Stimulated activated CD8-positive, alpha-beta memory T cell treated with anti-CD3 and anti-CD28 coated beads, Interleukin-7, amount 100 ng/mL, for 24 hours (primary cell): ENCODE measurements at places on chromosomes 7 and 10.

- DNase-seq, result no peak
Observed at GRCh38 chr7:98265841-98266271, 13.8 kb upstream of the TECPR1 start.

DNA sequence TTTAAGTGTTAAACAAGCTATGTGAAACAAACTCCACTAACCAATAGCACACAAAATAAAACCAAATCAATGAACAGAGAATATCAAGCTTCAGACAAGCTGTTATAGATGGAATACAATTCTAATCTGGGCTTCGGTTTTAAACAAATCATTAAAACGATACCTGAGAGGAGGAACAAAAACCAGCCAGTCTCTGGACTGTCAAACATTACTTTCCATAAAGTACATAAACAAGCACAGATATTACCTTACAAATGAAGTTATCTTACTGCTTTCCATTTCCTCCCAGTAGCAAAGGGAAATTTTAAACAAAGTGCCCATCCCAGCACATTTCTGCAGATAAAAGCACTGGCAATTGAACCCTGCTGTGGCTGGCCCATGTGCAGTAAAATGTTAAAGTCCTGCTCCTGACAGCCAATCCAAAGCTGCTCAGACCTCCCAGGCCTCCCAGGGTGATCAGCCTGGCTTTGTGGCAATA, 128.0 kb downstream of the NRCAM start:
- DNase-seq, result no peak

- no peak for DNase-seq
Observed at GRCh38 chr10:84543948-84544347, 215.6 kb downstream of the CCSER2 start.

DNA sequence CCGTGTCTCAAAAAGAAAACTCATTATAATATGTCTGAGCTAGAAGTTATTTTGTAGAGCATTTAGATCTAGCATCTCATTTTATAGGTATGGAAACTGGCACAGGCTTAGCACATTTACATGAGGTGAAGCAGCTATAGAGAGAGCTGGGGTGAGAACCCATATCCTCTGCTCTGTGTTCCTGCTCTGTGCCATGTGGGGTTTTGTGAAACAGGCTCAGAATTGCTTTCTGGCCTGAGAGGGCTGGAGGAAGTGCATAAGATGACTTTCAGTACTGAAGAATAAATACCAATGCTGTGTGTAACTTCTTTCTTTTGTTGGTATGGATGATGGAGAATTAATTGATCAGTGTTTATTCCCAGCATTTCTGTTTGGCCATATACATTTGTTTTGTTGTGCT, 159.1 kb downstream of the LRRC4 start:
- no peak for DNase-seq

DNA sequence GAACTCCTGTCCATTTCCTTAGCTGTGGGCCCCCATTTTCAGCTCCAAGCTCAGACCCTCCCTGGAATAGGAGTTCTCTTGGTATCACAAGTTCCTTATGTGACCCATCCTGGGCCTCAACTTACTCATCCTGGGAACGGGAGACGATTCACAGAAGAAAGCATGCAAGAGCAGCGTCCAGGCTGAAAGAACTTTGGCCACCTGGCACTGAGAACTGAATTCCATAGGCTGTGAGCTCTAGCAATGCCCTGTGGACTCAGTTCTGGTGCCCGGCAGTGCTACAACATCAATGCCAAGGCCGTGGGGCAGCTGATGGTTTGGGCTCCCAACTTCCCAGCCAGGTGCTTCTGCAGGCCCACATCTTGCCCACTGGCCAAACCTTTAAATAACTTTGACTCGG, 3.9 kb upstream of the CUEDC2 start:
- no peak for DNase-seq

- DNase-seq, result no peak
Observed at GRCh38 chr7:112462236-112462635, 12.0 kb downstream of the IFRD1 start.

DNA sequence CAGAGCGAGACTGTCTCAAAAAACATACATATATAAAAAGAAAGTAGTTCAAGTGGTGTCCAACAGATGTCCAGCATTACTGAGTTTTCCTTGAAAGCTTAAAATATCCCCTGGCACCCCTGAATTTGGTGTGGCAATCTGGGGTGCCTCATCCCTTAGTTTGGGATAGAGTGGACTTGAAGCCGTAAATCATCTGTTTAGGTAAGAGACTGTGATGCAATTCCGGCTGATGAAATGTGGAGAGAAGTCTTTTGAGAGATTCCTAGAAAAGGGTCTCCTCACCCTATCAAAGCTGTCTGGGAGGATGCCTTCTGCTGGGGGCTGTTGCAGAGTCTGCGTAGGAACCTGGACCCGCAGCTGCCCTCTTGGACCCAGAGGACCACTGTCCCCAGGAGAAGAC, 408.0 kb downstream of the RPS24 start:
- DNase-seq, result no peak

DNA sequence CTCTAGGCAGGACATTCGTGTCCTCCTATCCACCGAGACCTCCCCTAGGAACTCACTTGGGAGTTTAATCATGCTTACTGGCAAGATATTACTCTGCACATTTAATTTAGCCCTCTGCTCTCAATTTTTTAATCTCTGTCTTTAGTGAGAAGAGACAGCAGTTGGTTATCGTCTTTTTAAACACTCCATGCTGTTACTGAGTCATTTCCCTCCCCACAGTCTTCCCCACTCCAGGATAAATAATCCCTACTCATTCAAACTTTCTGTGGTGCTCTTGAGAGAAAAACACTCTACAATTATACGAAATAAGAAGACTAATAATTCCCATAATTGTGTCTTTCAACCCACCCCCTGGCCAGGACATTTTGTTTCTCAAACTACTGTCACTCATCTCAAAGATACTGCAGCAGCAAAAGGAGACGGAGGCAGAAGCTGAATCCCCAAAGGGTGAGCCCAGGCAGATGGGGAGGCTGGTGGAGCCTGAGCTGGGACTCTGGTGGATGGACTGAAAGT, 84.2 kb downstream of the ANK3 start:
- no peak for DNase-seq

DNA sequence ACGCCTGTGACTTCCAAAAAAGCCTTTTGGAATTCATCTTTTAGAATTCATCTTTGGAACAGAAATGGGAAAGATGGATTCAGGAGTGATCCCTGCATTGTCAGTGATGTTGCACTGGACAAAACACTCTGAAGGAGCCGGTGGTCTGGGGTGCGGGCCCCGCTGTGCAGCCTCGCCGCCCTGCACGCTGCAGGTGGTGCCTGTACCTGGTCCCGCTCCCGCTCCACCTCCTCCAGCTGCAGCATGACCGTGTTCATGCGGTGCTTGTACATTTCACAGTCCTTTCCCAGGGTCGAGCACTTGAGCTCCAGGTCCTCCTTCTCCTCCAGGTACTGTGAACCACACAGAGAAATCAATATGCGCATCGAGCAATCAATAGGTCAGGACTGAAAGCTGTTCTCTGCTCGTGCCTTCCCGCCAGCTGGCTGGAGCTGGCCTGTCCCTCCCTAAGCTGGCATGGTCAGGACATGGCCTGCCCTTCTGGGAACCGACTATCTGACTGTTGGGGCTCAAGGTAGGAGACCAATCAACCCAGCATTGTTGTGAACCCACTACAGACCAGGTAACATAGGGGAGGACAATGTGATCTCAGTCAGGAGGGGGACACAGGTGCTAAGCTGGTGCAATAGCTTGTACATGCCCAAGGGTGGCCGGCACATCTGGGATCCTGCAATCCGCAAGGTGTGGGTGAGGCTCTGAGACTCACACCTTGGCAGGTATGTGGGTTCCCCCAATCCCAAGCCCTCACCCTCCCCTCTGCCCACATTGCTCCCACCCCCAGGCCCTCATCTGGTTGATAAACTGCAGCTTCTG, 93.8 kb upstream of the GNA12 start:
- no peak for DNase-seq

- no peak for DNase-seq
Observed at GRCh38 chr7:150737265-150738055, at the start of gene GIMAP5. TSS of gene GIMAP5 (plus strand) at chr7:150737418. CDS start at chr7:150740885, 3,467 bp downstream.

GRCh38 chr7:15248514-15248913, 313.3 kb downstream of the AGMO start:
- DNase-seq, result no peak

- DNase-seq, result no peak
Observed at GRCh38 chr10:21689881-21690280, 155.8 kb downstream of the MLLT10 start.
